ENCODE measurements at places on chromosomes 3 and 15.

DNA sequence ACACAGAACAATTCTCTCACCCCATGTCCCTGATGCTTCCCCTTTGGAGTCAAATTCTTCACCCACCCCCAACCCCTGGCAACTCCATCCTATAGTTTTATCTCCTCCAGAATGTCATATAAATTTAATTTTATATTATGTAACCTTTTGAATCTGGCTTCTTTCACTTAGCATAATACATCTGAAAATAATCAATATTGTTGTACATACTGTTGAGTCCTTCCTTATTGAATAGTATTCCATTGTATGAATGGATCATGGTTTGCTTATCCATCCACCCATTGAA is 98.9 kb upstream of the TSC22D2 start:
- DNase-seq: no peak

- DNase-seq: no peak
Measured at GRCh38 chr3:70982700-70983140, 600.8 kb downstream of the FOXP1 start.

DNA sequence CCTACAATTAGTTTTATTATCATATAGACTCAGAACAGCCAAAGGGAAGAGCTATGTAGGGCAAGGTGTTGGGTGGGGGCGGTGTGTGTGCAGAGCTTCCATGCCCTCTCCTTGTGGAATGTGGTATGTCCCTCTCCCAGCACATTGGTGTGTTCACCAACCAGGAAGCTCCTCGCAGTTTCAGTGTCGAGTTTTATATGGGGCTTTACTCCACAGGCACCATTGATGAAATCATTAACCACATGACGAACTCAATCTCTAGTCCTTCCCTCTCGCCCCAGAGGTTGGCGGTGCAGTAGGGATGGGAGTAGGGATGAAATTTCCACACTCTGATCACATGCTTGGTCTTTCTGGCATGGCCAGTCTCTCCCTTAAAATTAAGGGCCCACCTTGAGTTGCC is 13.6 kb upstream of the SRP14 start:
- no peak for DNase-seq

DNA sequence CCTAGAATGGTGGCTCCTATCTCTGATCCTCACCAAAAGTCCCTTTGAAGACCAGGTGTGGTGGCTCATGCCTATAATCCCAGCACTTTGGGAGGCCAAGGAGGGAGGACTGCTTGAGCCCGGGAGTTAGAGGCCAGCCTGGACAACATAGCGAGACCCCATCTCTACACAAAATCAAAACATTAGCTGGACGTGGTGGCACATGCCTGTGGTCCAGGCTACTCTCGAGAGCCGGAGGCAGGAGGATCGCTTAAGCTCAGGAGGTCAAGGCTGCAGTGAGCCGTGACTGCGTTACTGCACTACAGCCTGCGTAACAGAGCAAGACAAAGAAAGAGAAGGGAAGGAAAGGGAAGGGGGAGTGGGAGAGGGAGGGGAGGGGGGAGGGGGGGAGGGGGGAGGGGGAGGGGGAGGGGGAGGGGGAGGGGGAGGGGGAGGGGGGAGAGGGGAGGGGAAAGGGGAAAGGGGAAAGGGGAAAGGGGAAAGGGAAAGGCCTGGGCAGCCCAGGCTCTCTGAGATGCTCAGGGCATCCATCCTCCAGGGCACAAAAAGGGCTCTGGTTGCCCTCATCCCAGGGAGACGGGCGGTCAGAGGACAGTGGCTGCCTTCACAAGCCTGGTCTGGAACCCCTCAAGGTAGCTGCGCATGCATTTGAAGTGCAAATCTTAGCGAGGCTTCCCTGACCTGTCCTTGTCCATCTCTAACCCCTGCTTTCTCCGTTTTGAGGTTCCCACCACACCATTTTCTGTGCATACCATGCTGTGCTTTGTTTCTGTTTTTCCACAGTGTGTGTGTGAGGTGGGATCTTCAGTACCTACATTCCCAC is 76.1 kb downstream of the LDHAL6B start:
- DNase-seq: no peak

- DNase-seq: no peak
Measured at GRCh38 chr3:132841621-132842020, 119.4 kb upstream of the NPHP3 start.

- DNase-seq: no peak
Measured at GRCh38 chr3:126167566-126167965, 12.8 kb downstream of the ALDH1L1 start.

DNA sequence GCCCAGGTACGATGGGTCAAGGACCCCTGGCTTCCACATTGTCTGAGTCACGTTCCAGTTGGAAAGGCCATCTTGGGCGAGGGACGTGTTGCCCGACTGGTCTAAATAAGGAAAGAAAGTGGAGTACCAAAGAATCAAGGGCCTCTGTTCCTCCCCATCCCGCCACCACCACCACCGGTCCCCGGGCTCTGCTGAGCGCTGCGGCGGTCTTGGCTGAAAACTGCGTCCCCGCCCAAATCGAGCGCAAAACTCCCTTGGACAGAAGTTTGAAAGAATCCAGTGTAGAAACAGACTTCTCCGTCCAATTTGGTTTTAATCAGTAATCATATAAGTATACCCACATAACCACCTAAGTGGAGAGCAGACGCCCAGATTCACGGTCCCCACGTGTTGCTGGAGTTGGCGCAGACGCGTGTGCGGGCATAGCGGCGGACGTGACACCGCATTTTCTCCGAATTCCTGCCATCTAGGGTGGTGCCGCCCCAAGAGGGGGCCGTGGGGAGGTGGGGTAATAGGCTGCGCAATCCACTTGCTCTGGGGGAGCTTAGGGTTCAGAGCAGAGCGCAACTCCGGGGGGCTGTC is 243.8 kb upstream of the TOPAZ1 start:
- DNase-seq: no peak

GRCh38 chr15:43184407-43185124 is 637 bp upstream of the CCNDBP1 start:
- no peak for DNase-seq

GRCh38 chr3:153293265-153293664 is 131.2 kb downstream of the RAP2B start:
- no peak for DNase-seq

All from stimulated activated CD8-positive, alpha-beta memory T cell treated with anti-CD3 and anti-CD28 coated beads, Interleukin-15, amount 100 ng/mL, for 48 hours (primary cell).